Activated CD4-positive, alpha-beta memory T cell treated with anti-CD3 and anti-CD28 coated beads, Interleukin-2, amount 10 ng/mL, durations not matched to agents 7 days and 5 days (primary cell): ENCODE measurements at places on chromosomes 4 and X. TPM values are rescaled to one million over a fixed set of nuclear protein-coding genes. Genes with fewer than 3 reads are reported as not detected.

ODAPH gene
- 3.5 TPM for total RNA-seq

ADH6 gene
- not detected for total RNA-seq

PSAPL1 gene
- total RNA-seq = not detected

DNA sequence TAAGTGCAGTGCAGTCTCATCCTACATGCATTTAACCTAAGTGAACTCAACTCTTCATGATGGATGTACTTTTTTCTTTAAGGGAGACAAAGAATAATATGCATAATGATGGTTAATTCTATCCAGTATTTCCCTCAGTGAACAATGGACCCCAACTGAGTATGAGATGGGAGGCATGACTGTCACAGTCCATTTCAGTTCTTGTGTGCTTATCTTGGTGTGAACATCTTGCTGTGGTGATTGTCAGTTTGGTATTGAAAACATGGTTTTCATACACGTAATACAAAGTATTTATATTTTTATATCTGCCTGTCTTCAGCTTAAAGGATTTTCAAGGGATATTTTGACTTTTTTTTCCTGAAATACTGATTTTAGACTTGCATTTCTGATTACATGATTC lies 72.0 kb upstream of the NDUFC1 start:
- no peak for DNase-seq

GRCh38 chrX:141175786-141176185 lies 1.1 kb downstream of the LDOC1 start:
- DNase-seq = no peak

DNA sequence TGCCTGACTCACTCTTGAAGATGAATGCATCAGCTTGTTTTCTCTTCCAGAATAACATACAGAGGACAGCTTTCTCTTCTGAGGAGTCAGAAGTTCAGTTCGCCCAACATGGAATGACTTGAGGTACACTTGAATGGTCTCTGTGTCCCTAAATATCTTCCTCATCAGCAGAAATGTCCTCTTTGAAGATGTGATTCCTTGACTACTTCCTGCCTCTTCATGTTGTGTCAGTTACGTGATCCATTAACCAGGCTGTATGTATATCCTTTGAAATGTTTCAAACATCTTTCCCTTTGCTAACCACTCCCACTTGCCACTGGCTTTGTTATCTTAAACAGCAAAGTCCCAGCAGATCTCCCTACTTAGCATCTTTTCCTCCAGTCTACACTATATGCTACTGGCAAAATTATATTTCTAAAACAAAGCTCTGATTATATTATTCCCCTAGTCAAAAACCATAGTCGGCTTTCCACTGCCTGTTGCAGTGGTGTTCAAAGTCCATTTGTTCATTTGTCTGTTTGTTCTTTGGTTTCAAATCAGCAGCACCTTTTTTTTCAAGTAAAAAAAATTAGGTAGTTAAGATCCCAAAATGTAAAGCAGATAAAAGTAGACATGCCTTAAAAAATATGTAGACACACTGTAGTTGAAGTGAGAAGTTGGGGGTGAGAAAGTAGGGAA lies 82.1 kb upstream of the PAK3 start:
- no peak for DNase-seq
